ENCODE measurements at places on chromosomes 7 and 10.

GRCh38 chr10:33279811-33280602 is 54.5 kb downstream of the NRP1 start:
- no peak for DNase-seq

DNA sequence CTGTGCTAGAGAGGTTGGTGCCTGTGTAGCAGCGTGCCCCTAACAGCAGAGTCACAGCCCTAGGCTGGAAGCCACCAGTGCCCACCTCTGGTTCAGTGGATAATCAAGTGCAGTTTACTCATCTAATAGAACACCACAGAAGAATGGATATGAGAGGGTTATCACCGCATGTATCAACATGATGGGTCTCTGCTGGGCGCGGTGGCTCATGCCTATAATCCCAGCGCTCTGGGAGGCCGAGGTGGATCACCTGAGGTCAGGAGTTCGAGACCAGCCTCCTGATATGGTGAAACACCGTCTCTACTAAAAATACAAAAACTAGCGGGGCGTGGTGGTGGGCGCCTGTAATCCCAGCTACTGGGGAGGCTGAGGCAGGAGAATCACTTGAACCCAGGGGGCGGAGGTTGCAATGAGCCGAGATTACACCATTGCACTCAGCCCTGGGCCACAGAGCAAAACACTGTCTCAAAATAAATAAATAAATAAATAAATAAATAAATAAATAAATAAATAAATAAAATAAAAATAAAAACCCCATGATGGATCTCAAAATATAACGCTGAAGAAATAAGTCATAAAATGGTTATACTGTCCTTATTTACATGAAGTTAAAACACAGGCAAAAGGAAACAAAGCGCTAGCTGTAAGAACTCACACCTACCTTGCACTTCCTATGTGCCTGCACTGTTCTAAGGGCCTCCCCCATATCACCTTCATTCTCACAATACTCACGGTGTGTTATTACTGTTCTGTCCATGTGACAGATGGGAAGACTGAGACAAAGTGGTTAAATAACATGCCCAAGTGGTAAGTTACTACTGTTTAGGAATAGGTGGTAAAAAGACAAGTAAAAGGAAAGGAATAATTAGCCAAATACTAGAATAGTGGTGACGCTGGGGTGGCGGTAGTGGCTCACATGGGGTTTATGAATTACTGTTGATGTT is 70.9 kb downstream of the AMZ1 start:
- no peak for DNase-seq

- DNase-seq: no peak
Measured at GRCh38 chr7:91436655-91437054, 172.4 kb downstream of the FZD1 start.

DNA sequence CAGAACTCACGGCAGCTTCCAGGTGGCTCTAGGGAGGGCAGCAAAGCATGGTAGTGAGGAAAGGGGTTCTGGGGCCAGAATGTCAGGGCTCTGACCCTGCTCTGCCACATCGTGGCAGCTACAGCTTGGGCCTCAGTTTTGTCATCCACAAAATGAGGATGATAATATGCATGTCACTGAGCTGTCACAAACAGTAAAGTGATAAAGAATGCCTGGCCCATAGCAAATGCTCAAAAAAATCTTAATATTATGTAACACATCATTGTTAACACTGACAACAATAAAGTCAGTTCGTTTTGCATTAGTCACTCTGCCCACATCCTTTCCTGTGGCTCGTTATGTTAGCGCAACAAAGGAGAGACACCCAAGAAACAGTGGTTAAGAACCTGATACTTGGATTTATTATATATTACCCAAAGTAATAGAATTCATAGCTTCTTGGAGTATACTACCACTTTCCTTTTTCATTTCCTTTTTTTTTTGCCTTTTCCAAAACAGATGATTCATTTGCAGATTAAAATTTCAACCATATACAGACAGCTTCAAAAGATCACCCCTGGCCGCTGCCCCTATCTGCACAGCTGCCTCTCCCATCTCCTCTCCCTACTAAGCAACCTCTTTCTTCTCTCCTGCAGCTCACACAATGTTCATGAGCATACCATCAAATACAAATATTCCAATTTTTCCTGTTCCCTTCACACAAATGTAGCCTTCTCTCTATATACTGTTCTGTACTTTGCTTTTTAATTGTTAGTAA is 45.5 kb upstream of the DDC start:
- no peak for DNase-seq

- no peak for DNase-seq
Measured at GRCh38 chr7:106099539-106099938, 12.6 kb downstream of the SYPL1 start.

- no peak for DNase-seq
Measured at GRCh38 chr7:72099784-72100183, 312.4 kb downstream of the CALN1 start.

DNA sequence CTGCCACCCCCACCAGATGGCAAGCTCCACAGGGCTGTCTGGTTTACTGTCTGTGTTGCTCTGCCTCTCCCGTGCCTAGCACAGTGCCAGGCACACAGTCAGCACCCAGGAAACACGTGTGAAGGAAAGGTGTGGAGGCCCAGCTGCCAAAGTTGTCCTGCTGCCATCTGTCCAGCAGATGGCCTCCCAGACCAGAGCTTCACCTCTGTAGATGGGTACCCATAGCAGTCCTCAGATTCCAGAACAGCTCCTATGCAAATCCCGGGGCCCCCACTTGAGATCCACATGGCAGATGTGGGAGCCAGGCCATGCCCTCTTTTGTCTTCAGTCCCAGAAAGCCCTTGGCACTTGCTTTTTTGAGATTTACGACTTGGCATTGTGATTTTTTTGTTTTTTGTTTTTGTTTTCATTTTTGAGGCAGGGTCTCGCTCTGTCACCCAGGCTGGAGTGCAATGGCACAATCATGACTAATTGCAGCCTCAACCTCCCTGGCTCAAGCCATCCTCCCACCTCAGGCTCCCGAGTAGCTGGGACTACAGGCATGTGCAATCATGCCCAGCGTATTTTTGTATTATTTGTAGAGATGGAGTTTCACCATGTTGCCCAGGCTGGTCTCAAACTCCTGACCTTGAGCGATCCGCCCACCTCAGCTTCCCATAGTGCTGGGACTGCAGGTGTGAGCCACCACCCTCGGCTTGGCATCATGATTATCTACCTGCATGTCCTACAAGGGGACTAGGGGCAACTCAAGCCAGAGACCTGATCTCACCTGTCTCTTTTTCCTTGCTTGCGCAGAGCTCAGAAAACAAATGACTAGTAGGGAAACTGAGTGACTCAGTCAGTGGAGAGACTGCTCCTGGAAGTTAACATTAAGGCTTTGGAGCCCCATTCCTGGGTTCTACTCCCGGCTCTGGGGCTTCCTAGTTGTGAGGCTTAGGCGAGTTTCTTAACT is 16.9 kb upstream of the PALD1 start:
- no peak for DNase-seq

DNA sequence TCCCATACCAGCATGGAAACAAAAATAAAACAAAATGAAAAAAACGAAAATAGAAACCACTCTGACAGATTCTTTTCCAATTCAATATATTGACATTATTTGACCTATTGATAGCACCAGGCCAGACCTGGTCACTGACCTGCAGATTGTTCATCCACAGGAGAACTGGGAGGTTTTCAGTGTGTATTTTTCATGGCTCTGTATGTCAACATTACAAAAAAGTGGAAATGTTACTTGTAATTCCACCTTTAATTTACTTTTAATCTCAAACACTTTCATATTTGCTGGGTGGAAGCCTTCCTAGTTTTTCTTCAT is 2.9 kb downstream of the HKDC1 start:
- no peak for DNase-seq

GRCh38 chr7:100583132-100584053 is 2.5 kb downstream of the LRCH4 start:
- no peak for DNase-seq

DNA sequence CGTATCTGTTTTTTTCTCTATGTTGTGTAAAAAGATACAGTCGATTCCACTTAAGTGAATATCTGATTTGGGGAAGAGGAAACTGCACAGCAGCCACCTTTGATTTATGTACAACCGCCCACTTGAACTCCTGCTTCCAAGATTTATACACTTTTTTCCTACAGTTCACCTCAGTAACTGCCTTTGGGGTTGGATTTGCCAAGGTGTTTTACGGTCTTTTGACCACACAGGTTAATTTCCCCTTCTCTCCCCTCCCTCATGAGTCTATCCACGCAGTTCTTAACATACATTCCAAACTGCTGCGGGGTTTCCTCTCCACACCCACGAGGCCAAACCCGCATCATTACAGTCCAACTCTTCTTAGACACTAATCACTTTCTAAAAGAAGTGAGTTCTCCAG is 277.0 kb downstream of the USP6NL start:
- DNase-seq: no peak
